ENCODE measurements at places on chromosomes 11 and 22.

DNA sequence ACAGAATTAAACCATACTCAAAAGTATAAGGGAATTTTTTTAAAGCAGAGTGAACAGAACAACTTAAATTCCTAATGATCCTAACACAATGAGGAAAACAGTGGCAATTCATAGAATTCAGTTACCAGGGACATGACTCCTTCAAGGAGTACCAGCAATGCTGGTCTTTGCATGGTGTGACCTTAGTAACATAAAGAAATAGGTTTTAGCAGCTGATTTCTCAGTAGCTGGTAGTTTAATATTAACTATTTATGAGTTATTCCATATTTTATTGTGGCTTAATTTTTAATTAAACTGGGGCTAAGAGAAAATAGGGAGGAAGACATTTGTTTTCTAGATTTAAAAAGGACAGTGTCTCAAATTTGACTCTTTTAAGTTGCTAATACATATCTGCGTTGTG, 30.9 kb downstream of the CHKA start:
- no peak for DNase-seq

DNA sequence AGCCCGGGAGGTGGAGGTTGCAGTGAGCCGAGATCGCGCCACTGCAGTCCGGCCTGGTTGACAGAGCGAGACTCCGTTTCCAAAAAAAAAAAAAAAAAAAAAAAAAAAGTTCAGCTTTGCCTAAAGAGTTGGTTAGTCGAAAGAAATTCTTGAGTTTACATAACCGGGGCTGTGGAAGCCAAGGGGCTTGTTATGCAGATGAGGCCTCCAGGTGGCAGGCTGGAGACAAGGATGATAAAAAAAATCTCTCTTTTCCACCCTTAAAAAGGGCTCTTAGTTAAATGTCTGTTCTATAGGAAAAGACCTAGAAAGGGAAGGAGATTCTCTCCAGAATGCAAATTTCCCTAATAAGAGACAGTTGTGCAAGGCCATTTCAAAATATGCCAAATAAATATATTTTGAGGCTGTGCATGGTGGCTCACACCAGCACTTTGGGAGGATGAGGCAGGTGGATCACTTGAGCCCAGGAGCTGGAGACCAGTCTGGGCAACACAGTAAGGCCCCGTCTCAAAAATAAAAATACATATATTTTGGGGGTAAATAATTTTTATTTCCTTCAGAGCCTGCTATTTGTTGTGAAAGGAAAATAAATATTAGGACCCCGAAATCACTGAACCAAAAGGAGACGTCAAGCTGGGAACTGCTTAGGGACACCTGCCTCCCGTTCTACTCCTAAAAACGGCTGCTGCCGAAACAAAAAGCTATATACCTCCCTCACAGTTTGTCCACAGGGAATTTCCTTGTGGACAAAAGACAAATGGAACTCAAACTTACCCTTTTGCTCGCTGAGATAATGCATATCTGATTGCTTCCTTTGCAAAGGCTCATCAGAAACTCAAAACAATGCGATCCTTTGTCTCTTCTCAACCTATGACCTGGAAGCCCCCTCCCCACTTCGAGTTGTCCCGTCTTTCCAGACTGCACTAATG, 2.4 kb upstream of the IFITM2 start:
- peak; percentile 93 for DNase-seq

- no peak for DNase-seq
These were observed 54.7 kb downstream of the KCNQ1OT1 start for GRCh38 chr11:2644844-2645778.

DNA sequence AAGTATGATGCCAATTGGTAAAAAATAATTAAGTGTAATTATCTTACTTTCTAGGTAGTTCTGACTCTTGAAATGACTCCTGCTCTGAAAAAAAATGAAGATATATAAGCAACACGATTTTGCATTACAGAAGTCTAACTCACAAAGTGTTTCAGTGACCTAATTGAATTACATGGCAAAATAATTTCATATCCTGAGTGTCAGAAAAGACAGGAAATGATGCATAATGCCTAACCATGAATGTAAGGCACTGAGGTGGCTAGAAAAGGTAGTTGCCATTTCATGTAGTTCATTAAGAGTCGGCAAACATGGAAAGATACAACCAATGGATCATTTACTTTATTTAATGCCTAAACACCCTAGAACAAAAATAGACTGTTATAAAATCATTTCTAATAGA, 113.5 kb downstream of the GUCY1A2 start:
- DNase-seq = no peak

DNA sequence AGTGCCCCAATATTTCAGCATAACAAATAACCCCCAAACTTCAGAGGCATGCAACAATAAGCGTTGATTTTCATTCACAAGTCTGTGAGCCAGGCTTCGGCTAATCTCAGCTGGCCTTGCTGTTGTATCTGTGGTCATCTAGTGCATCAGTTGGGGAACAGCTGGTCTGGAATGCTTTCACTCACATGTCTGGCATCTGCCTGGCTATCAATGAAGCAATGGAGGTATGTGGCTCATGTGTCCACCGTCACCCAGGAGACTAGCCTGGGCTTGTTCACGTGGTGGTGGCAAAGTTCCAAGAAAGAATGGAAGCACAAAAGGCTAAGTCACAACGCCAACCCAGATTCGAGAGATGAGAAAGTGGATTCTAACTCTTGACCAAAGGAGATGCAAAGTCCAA, 304.8 kb upstream of the ISX start:
- no peak for DNase-seq

GRCh38 chr22:20226077-20226716, 41.9 kb downstream of the RTN4R start:
- DNase-seq = no peak

- no peak for DNase-seq
These were observed 11.7 kb downstream of the RAC2 start for GRCh38 chr22:37232140-37232998.

DNA sequence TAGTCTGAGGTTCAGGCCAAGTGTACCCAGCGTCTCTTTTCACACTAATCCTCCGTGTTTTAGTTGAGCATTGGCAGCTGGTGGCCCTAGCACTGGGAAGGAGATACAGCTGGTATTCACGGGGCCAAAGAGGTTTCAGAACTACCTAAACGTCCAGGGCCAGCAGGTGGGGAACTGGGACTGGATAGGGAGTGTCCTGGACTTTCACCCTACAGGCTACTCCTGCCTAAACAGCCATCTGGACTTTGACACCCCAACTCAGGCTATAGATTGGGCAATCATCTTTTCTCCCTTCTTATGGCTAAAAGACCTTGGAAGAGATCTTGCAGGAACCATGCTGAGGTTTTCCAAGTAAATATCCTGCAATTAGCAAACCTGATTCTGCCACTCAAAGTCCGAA, 2.8 kb downstream of the SPON1 start:
- no peak for DNase-seq

- no peak for DNase-seq
These were observed 62.6 kb downstream of the TBC1D22A start for GRCh38 chr22:46824980-46825544.

GRCh38 chr22:26023104-26023775, 146.0 kb upstream of the SEZ6L start:
- DNase-seq = no peak

GRCh38 chr11:3962406-3962840, 107.0 kb downstream of the STIM1 start:
- no peak for DNase-seq

DNA sequence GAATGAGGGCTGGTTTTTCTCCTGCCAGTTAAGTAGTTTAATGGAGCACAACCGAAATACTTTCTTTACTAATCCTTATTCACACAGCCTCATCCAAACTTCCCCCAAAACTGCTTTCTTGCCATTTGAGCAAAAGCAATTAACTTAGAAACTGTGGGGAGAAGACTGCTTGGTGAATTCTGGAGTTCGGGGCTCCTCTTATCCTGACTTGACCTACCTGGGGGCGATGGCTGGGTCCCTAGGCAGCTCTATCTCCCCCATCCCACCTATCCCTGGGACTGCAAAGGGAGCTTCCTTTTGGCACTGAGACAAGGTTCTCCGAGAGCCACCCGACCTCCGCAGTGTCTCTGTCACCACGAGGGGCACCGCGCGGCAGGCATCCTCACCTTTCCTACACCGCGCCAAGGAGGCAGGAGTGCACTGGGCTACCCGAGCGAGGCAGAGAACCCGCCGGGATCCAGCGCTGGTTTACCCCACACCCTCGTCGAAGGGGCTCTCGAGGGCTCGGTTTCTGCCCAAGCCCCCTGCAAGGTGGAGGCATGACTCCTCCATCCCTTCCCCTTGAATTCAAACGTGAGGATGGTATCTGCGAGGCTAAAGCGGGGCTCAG, 759 bp downstream of the DESI1 start:
- DNase-seq = peak; percentile 5

DNA sequence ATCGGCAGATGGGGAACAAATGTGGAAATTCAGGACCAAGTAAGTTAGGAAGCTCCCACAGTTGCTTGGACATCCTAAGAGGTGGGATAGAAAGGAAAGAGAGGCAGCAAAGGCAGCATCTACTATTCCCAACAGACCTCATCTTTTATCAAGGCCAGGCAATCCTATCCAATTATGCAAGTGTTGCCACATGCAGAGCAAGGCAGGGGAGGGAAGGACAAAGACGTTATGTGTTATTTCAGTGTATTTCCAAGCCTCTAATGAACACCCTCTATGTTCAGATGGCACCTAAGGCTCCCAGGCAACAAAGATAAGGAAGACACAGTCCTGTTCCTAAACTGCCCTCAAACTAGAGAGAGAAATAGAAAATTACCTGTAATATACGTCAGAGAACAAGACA, 9.2 kb downstream of the TIGD3 start:
- DNase-seq = no peak

Data from NT2/D1 (cell line).